ENCODE measurements at places on chromosomes 4 and X. TPM values are rescaled to one million over a fixed set of nuclear protein-coding genes. Genes with fewer than 3 reads are reported as not detected.

The HELT gene
- 1.0 TPM for total RNA-seq

The TRMT44 gene
- total RNA-seq, result 52.3 TPM

The LONRF3 gene
- total RNA-seq, result 5.0 TPM

The DDX60 gene
- total RNA-seq, result 14.8 TPM

The MANBA gene
- 52.5 TPM for total RNA-seq

The AMTN gene
- total RNA-seq, result not detected

The EGF gene
- total RNA-seq, result 20.8 TPM

The SMIM20 gene
- total RNA-seq, result 49.1 TPM
